Muscle of back (tissue), 13 donors: ENCODE measurements at places on chromosomes 12 and 14. TPM values are rescaled to one million over a fixed set of nuclear protein-coding genes. Genes with fewer than 3 reads are reported as not detected.

PIP4K2C gene
- 10.4 TPM for polyA plus RNA-seq

GPR135 gene
- 2.2 TPM for polyA plus RNA-seq

IL31 gene
- not detected for polyA plus RNA-seq

- DNase-seq: peak; percentile 22
Observed at GRCh38 chr12:124213666-124214347, 81.1 kb upstream of the RFLNA start.

GRCh38 chr14:81589381-81590065, 55.9 kb upstream of the SEL1L start:
- no peak for DNase-seq

DNA sequence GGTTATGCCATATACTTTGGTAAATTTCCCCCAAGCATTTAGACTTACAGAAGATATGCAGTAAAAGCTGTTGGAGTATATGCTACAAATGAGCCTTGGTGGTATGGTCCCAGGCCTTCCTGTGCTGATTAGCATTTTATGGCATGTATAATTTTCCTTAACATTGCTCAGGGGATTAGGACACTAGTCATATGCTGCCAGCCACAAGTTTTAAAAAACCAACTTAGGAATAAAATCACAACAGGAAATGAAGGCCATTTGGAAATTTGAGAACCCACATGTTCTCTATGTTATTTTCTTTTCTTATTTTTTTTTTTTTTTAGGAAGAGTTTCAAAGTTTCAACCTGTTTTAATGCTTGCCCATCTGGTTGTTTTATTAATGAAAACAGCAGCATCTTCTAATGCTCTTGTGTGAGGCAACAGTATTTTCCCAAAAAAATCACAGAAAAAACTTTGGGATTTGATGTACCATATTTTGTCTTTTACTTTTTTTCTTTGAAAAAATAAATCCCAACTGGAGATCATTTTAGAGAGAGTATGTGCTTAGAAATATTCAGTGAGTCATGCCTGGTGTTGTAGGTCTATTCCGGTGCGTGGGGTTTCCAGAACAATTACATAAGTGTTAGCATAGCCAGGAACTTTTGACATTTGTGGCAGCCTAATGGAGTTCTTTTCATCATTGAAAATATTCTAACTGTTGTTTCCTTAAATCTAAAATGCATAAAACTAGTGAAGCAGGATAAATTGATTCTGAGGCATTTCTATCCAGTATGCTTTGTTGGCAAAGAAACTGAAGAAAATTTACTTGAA, 21.7 kb upstream of the DUSP6 start:
- peak; percentile 45 for DNase-seq

- no peak for DNase-seq
Observed at GRCh38 chr12:8517971-8518370, 4.7 kb downstream of the CLEC4D start.
